ENCODE measurements at places on chromosomes 6 and 20.
A peak's percentile ranks its signal among the peaks of the same experiment; 100 is the strongest.

DNA sequence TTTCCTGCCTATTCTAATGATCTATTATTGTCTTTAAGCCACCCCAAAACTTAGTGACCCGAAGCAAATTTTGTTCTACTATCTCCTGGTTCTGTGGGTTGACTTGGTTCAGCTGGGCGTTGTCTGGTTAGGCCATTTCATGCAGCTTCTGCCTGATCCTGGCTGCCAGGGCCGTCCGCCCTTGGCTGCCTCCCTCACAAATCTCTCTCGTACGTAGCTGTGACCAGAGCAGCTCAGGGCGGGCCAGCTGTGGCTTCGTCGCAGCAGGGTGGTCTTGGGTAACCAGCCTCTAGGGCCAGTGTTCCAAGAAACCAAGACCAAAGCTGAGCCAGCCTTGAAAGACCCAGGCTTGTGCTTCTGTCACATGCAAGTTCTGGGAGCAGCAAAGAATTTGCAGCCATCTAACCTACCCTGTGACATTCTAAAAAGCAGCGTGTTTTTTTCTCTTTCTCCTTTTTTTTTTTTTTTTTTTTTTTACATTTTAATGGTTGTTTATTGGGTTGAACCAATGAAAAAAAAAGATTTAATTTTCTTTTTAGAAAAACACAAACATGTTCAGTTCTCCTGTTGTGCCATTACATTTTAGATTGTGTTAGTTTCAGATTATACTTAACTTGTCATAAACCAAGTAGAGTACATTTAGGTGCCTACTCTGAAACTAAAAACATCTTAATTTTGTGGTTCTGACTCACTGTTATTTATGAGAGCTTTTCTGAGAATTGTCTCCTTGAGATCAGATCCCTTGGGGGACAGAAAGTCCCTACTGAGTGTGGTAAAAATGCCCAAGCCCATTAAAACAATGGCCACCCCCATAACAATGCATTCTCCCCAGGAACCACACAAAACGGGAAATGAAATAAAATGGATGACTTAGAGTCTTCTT is 83.9 kb downstream of the ZDHHC14 start:
- no peak for DNase-seq

DNA sequence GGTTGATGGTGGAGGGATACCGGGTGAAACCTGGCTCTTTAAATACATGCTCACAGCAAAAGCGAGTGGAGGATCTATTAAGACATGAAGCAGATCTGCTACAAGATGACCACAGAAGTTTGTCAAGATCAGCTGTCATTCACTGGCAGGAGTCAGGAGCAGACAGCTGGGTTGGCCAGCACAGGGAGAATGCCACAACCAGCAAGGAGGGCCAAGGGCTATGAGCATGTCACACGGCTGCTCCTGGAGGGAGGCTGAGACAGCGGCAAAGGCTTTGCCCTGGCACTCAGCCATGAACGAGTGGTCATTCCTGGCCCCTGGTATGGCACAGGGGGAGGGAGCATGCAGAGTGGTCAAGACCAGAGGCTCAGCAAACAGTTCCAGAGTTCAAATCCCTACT is 77.6 kb downstream of the POPDC3 start:
- DNase-seq: no peak

DNA sequence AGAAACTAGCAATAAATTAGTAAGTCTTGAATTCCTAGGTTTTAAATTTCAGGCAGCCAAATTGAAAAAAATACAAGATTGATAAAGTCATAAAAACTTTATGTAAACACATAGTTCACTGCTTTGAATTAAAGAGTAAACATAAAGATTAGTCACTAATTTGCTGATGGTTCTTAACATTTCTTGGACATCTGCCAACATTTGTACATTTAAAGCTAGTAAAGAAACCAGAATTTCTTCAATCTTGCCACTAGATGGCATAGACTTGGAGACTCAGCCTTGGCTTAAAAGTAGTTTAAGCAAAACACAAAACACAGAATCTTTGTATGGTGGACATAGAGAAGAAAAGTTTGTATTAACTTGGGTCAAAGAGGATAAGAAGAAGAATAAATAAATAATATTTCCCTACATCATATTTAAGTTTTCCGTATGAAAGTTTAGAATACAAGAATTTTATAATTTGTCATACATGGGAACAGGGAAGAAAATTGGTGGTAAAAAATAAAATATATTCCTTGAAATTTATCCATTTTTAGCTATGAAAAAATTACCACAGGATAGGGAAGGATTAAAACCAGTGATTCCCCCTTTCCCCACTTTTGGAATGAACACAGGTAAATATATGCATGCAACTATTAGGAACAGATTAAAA is 41.7 kb upstream of the FAM135A start:
- no peak for DNase-seq

GRCh38 chr20:21713901-21714296 is 8.4 kb downstream of the PAX1 start:
- no peak for DNase-seq

GRCh38 chr6:20943040-20943627 is 408.9 kb downstream of the CDKAL1 start:
- DNase-seq: no peak

DNA sequence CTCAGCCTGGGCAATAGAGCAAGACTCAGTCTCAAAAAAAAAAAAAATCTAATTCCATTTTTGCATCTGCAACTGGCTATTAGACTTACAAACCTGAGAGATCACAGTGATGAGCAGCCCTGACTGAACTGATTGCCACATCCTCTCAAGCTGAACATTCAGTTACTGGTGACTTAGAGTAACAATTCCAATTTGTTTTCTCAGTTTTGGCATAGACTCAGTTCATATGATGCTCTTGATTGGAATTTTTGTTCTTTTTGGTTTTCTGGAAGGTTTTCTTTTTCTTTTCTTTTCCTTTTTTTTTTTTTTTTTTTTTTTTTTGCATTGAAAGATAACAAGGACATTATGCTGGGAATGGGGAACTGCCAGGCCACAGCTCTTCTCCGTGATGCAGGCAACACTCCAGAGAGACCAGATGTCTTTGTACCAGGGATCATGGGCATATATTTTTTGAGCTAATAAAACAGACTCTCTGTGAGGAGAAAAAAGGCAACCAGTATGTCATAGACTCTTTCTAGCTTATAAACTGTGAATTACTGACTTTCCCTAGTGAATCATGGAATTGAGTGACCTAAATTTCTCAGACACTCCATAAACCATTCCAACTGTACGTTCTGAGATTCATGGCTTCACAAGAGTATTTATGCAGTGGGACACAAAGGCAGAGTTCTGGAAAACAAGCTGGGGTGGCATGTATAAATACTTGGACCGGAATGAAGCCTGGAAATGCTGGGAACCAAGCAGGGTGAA is 86.0 kb upstream of the SLC2A12 start:
- DNase-seq: no peak

DNA sequence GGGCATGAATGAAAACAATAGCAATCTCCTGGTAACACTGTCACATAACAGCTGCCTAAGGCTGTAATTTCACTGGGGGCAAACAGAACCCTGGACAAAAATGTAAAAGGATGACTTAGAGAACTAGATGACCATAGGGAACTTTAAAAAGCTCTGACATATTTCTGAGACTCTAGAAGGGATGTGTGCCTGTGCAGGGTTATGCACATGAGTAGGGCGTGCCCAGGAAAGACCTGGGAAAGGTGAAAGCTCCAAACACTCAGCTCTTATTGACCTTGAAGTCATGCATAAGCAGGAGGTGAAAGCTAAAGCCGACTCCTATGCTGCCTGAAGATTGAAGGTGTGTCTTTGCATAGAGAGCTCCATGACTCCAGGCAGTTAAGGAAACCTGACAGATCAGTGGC is 118.4 kb upstream of the BTBD3 start:
- no peak for DNase-seq

DNA sequence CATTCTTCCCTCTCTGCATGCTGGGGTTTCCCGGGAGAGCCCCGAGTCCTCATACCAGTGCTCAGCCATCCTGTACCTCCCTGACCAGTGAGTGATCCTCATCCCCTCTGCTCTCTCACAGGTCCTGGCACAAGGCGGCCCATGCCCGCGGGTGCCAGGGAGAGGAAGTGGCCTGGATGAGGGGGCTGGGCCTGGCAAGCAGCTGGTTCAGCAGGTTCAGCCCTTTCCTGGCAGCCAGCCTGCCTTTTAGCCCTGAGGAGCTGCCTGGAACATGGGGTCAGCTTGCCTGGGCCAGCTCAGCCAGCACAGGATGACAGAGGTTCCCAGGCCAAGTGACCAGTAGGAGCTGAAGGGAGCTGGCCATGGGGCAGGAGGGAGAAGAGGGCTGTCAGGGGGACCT is 10.9 kb downstream of the MOCS1 start:
- DNase-seq: no peak

- DNase-seq: no peak
Observed at GRCh38 chr6:157088841-157089240, 234.5 kb downstream of the TMEM242 start.

DNA sequence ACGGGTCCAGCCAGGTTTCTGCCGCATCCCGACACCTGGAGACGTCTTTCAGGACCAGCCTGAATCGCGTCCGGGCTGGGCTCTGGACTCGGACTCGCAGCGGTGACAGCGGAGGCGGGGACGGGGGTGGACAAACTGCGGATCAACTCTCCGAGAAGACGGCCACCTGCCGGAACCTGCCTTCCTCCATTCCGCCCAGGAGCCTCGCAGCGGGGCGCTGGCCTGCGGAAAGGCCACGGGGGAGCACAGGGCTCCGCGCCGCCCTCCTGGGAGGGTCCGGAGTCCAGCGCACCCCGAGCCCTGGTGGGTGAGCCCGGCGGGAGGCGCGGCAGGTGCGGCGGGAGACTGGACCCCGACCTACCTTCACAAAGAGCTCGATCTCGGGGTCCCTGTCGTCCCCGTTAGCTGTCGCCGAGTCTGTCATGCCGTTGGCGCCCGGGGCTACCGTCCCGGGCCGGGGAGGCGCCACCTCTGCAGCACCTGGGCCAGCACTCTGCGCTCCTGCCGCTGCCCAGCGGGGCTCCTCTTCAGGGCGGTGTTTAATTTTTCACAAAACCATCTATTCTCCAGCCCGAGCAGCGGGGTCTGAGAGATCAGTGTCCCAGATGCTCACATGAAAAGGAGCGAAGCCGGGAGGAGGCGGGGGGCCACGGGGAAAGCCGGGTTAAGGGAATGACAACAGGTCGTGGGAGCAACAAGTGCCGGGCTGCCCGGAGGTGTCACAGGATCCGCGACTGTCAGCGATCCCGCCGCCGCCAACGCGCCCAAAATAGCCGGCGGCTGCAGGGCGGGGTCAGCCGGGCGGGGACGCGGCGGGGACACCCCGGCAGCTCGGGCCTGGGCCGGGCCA is at the start of gene CLIC5:
TSS of gene CLIC5 (minus strand) at position 742 of the 850 bp plus-strand sequence. CDS start at position 424, 318 bp downstream.
- DNase-seq: peak; percentile 62

DNA sequence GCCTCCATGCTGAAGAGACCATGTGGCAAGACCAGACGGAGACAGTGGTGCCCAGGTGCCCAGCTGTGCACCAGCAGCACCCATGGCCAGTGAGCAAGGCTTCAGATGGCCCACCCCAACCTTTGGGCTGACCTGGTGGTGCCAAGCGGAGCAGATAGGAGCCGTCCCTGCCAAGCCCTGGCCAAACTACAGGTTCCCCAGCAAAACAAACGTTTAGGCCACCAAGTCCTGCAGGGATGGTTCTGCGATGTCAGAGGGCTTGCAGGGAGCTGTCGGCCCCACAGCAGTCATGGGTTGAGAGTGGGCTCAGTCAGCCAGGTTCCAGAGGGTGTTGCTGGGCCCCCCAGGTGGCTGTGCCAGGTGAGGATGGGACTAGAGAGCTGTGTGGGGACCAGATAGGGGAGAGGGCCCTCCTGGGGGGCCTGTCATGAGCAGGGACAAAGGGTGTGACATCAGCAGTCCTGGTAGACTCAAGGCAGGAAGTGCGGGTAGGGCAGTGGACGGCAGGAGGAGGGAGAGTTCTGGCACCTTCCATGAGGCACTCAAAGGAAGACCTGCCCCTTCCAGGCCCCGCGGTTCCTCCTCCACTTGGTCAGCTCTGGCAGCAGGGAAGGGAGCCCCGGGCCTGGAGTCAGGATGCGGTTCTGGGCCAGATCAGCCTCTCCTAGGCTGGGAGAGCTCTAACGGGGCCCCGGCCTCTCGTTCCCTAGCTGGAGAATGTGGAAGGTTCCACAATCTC is 342.4 kb downstream of the ZFAND3 start:
- no peak for DNase-seq

DNA sequence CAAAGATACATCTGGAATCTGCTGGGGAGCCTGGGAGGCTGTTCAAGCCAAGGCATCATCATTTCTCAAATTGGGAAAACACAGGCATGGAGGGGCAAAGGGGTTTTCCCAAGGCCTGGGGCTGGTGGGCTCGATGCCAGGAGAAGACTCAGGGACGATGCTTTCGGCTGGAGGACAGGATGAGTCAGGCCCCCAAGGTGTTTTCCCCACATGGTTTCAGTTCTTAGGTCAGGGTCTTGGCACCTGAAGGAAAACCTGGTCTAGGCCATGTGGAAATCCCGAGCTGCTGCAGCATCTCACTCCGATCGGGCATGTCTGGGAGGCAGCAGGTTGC is 348.1 kb downstream of the CDC5L start:
- DNase-seq: no peak

DNA sequence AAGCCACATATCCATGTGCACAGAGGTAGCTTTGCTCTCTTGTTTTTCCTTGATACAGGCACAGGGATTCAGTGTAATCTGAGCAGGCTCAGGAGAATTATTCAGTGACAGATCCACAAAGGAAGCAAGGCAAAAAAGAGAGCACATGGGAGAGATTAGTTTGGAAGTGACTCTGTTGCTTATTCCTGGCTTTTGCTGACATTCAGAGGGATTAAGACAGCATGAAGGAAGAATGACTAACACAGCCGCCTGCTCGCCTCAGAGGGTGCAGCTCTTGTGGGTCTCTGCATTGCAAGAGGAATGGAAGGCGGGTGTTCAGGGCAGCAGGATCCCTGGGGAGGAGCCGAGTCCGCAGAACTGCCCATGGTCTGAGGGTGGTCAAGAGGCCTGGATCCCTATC is 203.4 kb upstream of the KCNQ5 start:
- DNase-seq: peak; percentile 54

GRCh38 chr6:57301757-57302156 is 15.7 kb upstream of the PRIM2 start:
- DNase-seq: no peak

GRCh38 chr20:63492518-63492917 is 6.4 kb downstream of the EEF1A2 start:
- no peak for DNase-seq

GRCh38 chr6:3231247-3232016 is 4.0 kb upstream of the TUBB2B start:
- peak; percentile 83 for DNase-seq

DNA sequence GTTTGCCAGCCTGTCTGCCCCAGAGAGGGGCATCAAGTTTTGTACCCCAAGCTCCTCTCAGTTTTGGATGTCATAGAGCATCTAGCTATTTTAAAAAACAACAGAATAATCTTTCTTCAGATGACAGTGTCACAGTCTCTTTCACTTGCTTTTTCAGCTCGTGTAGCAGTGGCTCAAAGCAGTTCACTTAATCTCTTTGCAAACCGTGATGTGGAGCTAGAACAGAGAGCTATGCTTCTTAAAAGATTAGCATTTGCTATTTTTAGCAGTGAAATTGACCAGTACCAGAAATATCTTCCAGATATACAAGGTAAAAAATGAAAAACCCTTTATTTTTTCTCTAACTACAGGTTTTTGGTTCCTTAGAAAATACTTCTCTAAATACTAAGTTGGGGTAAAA is 37.3 kb downstream of the PGM3 start:
- no peak for DNase-seq
